Cardiac fibroblast (primary cell): ENCODE measurements at places on chromosomes 3 and 15.
A peak's percentile ranks its signal among the peaks of the same experiment; 100 is the strongest.

- peak; percentile 75 for DNase-seq
Observed at GRCh38 chr3:23999012-23999641, 54.0 kb downstream of the NR1D2 start.

- DNase-seq: no peak
Observed at GRCh38 chr3:135352213-135352612, 557.2 kb downstream of the EPHB1 start.

DNA sequence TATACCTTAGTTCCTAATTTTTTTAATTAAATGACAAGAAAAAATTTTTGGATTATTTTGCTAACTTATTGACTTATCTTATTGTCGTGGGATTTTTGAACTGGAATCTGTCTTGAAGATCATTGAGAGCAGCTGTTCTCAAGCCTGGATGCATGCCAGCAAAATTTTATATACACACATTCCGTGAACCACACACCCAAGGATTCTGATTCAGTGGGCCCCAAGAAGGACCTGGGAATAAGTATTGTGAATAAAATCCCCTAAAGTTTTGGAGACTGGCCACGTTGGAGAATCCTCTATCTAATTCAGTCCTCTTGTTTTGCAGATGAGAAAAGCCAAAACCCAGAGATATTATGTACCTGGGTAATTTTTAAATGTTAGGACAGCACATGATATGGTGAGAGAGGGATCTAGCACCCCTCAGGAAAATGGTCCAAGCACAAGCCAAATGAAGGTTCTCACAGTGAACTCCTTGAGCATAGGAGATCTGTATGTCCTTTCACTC is 55.2 kb downstream of the UNC13C start:
- DNase-seq: no peak

DNA sequence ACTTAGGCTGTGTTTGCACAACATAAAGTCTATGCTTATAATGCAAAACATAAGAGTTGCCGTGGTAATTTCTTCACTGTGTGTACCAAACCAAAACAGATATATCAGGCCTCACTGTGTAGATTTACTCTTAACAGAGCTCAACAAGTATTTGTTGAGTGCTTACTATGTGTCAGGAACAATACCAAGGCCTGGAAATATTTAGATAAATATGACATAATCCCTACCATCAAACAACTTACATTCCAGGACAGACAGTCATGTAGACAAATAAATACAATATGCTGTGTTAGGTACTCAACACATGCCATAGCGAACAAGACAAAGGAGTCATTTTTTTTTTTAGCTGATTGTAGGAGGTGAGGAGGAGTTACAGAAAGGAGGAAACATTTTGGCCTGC is 554.0 kb downstream of the NSUN3 start:
- DNase-seq: no peak

DNA sequence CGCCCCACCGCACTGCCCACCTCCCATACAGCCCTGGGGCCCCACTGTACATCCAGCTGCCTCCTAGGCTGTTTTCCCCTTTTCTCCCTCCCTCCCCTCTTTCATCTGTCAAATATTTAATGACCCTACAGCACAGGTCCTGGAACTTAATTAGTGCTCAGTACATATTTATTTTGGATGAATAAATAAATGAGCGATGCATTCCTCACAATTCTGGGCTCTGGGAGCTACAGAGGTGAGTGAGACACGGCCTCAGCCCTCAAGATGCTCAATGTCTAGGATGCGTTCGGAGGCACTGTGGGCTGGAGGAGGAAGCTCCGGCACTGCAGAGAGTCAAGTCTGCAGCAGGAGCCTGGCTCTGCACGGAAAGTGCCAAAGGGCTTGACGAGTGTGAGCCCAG is 175.0 kb downstream of the FAM43A start:
- DNase-seq: no peak

- DNase-seq: no peak
Observed at GRCh38 chr15:64761156-64761555, 14.2 kb downstream of the RBPMS2 start.

- peak; percentile 15 for DNase-seq
Observed at GRCh38 chr15:47331829-47332393, 385.4 kb upstream of the SEMA6D start.

DNA sequence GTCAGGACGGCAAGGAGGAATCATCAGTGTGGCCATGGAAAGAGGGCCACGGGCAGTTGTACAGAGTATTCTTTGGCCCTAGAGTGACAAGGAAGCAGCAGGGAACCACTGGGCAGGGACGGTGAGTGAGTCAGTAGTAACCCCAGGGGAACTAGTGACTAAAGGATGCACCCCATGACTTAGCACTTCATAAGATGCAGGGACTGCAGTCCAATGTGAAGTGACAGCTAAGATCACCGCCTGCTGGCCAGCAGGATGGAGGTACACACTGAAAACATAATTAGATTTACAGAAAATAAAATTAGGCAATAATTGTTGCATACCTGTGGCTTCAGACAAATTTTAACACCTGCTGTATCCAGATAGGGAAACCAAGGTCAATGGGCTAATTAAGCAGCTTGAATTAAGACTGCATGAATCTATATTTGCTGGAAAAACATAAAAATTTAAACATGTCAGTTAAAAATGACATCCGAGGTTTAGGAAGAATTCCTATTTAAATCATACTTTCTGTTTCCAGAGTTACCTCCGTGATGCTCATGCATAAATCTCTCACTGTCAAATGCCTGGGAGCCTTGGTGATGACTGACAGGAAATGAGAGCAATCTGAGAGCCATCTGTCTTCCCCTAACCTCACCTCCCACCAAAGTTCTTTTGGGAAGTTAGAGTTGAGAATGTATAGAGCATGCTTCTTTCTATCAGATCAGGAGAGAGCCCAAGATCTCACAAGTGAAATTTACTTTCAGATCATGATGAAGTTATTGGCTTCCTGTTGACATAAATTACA is 56.5 kb downstream of the DCLK3 start:
- peak; percentile 17 for DNase-seq

GRCh38 chr3:8884630-8885290 is 78.5 kb downstream of the RAD18 start:
- DNase-seq: peak; percentile 37

- no peak for DNase-seq
Observed at GRCh38 chr3:44098656-44099415, 142.8 kb upstream of the TOPAZ1 start.

DNA sequence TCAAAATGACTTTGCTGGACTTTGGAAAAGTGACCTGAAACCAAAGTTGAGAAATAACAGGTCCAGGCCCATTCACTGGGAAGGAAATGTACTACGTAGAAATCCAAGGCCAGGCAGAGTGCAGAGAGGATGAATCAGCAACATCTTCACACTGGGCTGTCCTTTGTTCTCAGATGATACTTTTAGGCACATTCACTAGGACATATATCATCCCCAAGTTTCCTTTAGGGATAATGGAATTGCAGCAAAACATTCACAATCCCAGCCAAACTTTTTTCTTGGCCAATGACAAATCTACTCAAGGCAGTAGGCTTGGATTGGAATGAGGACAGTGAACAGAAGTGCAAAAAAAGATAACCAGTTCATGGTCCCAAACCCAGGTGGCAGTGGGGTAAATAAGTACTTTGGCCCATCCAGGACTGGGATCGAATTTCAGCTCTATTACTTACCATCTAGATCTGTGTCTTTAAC is 75.1 kb downstream of the CLDN11 start:
- peak; percentile 70 for DNase-seq

DNA sequence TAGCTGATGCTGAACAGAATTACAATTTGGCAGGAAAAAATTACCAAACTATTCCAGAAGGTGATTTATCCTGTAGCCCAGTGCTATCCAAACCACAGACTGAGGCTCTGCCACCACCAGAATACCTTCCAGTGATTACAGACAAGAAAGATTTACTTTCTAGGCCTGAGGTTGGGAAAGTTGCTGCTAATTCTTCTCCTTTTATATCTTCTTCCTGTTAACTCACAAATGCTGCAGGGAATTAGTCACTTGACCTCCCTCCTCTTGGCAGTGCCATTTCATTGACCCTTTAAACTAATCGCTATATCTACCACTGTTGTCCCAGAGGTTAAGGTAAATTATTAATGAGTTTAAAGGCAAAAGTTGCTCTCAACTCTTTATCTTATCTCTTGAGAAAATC is 118.4 kb downstream of the CTNNB1 start:
- peak; percentile 43 for DNase-seq

GRCh38 chr15:51046016-51046415 is 48.7 kb downstream of the TNFAIP8L3 start:
- no peak for DNase-seq

DNA sequence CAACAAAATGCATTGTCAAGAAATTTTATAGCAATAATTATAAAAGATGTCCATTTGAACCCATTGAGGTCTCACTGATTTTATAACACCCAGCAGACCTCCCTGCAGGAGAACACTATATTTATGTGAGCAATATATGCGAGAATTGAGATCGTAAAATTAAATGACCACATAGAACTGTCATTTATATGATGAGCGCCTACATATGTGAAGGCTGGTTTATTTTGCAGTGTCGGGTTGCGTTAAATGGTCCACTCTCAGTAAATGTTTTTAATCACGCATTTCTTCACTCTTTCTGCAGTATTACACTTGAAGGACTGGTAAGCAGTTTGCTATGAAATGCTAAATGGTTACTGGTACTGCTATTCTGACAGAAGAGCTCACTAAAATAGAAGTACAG is 408.5 kb upstream of the AGTR1 start:
- DNase-seq: no peak

GRCh38 chr3:162525066-162525742 is 1028.6 kb downstream of the OTOL1 start:
- peak; percentile 87 for DNase-seq

GRCh38 chr3:150913133-150913922 is 8.1 kb upstream of the MINDY4B start:
- peak; percentile 12 for DNase-seq

DNA sequence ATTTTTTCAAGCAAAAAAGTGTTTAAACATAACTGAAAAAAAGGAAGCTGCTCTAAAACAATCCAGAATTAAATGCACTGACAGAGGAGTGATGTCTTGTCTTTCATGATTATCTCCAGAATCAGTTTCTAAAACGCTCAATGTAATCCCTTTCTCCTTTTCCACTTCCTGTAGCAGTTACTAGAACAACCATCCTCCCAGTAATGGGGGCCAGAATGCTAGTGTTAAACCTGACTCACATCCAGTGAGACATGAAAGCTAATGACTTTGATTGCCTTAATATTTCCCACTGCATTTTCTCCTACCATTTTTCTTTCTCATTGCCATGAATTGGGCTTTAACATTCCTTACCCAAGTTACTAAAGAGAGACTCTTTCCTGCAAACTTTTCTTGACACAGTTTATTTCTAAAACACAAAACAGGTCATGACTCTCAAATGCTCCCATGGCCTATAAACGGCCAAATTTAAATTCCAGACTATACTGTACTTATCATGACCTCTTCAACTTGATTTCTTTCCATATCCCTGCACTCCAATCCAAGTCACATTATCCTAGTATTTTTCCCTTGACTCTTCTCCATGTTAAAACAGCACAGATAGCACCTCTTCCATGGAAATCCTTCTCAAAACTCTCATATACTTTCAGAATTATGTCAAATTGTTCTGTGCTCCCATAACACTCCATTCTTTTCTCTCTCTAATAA is 341.4 kb downstream of the NAALADL2 start:
- peak; percentile 11 for DNase-seq

DNA sequence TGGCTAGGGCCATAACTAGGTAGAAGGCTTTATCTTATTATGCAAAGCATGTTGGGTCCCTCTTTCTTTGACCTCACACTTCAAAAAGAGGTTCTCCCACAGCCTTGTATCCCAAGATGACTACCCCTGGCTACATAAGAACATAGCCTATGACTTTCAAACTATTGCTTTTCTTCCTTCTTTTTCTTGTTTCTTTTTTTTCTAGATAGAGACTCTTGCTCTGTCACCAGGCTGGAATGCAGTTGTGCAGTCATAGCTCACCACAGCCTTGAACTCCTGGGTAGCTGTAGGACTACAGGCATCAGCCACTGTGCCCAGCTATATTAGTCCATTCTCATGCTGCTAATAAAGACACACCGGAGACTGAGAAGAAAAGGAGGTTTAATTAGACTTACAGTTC is 47.2 kb downstream of the DIPK2A start:
- peak; percentile 58 for DNase-seq

- no peak for DNase-seq
Observed at GRCh38 chr3:127412578-127413317, 124.9 kb upstream of the PRR20G start.

GRCh38 chr3:184381261-184382224 is 1.7 kb downstream of the CHRD start:
- DNase-seq: no peak

- no peak for DNase-seq
Observed at GRCh38 chr3:37902674-37903073, 41.0 kb downstream of the CTDSPL start.

GRCh38 chr15:63000706-63001105 is 41.8 kb upstream of the TPM1 start:
- no peak for DNase-seq

GRCh38 chr3:134030379-134031347 is 938 bp upstream of the SLCO2A1 start:
- no peak for DNase-seq

GRCh38 chr3:166201476-166201875 is 364.3 kb upstream of the BCHE start:
- DNase-seq: no peak

DNA sequence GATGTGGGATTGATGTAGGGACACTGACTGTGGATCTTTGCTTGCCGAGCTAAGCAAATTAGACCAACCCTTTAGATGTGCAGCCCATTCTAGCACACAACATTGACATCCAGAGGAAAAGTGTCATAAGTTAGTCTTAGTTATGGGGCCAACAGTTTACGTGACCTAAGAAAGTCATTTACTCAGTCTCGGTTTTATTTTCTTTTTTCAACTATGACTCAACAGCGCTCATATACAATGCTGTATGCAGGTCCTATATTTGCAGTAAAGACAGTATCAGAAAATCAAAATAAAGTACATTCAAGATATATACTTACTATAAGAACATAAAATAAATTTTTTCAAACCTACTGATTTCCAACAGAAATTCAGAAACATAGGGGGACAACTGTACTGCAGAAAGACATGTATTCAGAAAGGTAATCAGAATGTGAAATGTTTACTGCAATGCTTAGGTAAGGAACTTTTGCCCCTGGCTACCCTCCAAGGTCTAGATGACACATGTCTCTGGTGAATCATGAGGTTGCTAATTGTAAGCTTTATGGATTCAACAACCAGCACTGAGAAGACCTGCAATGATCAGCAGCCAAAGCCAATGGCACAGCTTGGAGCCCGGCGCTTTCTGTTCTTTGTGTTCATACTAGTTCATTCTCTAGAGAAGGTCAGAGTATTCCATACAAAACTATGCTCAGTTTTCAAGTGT is 317.5 kb upstream of the CNTN6 start:
- DNase-seq: no peak

GRCh38 chr3:138038725-138039462 is 28.9 kb downstream of the CLDN18 start:
- DNase-seq: no peak

- peak; percentile 9 for DNase-seq
Observed at GRCh38 chr15:23690450-23690852, 3.3 kb upstream of the NDN start.
